ENCODE measurements at places on chromosomes 5 and 9.

DNA sequence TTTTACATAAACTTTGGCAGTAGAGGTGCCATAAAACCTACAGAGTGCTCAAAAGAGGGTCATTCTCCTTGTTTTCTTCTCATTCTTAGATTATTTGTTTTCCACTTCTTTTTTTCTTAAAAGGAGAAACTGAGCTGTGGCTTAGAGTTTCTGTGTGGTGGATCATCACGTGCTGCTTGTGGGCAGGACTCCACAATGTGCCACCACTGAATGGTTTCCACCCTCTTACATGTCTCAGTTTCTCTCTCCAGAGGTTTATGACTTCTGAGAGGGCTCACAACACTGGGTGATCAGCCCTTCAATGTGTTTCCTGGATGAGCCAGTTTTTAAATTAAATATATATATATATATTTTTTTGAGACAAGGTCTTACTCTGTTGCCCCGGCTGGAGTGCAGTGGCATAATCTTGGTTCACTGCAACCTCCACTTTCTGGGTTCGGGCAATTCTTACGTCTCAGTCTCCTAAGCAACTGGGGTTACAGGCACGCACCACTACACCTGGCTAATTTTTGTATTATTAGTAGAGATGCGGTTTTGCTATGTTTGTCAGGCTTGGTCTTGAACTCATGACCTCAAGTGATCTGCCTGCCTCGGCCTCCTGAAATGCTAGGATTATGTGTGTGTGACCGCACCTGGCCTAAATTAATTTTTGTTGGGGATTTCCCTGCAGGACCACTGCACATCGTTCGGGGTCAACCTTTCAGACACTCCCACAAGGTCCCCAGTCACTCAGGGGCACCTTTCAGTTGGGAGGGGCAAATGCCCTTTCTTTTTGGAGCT, 3.1 kb upstream of the UNC13B start:
- DNase-seq: no peak

DNA sequence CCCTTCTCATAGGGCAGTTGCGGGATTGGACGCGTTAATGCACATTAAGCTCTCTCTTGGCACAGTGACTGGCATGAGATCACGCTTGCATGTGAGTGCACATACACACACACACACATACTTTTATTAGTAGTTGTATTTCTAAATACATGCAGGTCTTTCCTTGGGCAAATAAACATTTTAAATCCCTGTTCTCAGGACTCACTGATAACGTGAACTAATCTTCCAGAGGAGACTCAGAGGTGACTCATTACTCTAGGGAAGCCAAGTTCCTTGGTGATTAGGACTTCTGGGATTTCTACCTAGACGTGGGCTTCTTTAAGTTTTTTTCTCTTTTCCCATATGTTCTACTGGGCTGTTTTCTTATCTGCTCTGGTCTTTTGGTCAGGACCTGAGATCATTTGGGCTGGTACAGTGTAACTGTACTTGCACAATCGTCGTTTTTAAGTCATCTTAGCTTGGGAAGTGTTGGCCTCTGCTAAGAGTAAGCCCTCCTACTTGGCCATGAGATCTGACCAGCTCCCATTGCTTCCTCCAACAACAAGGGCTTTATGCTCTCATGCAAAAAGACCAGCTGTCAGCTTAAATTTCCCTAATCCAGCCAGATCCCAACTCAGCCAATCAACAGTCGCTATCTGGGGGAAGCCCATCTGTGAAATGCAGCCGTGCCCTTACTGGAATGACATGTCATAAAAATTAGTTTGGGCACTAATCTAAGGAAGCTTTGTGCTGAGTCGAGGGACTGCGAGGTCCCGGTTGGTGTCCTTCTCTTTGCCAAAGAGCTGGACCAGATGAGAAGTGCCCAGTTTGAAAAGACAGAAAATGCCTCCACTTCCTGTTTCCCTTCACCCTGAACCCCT, 176.4 kb upstream of the ANKRD55 start:
- DNase-seq: peak; percentile 74

DNA sequence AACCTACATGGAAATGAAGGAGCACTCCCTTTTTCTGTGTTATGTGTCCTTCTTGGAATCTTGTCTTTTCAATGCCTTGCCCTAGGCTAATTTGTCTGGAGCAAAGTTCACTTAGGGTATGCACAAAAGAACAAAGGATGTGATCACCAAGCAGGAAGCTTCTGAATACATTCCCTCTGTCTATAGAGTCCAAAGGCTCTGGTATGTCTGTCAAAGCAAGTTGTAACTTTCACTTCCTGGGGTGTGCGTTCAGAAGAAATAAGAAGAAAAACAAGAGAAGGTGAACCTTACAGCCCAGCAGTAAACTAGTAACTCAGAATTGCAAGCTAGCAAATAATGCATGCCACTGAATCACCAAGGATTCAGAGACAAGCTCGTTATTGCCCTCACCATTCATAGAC, 31.7 kb upstream of the CDH6 start:
- no peak for DNase-seq

DNA sequence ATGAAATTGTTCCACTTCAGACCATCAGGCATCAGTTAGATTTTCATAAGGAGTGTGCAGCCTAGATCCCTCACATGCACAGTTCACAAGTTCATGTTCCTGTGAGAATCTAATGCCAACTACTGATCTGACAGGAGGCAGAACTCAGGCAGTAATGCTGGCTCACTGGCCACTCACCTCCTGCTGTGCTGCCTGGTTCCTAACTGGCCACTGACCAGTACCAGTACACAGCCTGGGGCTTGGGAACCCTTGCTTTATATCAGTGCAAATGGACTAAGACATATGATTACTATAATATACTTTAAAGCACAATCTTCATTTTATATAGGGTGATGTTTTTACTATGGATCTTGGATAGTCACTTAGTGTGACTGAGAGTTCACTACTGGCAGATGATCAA, 259.2 kb downstream of the SLCO4C1 start:
- no peak for DNase-seq

DNA sequence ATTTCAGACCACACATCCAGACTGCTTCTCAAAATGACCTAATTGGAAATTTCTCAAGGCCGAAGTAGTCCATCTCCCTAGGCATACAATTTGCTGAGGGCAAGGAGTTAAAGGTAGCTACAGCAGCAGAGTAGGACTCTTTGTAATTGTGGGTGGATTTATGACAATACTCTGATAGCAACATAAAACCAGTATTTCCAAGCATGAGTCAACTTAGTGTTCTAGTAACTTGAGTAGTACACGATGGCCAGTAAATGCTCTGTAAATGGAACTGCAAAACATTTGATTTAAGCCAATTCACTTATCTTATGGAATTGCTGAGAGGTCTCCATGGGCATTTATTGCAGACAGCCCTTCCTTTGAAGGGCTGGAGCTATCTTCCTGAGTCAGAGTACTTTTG, 352.2 kb downstream of the PLK2 start:
- no peak for DNase-seq
